Mucosa of descending colon (tissue), 3 donors: ENCODE measurements at places on chromosomes 11 and 22.

DNA sequence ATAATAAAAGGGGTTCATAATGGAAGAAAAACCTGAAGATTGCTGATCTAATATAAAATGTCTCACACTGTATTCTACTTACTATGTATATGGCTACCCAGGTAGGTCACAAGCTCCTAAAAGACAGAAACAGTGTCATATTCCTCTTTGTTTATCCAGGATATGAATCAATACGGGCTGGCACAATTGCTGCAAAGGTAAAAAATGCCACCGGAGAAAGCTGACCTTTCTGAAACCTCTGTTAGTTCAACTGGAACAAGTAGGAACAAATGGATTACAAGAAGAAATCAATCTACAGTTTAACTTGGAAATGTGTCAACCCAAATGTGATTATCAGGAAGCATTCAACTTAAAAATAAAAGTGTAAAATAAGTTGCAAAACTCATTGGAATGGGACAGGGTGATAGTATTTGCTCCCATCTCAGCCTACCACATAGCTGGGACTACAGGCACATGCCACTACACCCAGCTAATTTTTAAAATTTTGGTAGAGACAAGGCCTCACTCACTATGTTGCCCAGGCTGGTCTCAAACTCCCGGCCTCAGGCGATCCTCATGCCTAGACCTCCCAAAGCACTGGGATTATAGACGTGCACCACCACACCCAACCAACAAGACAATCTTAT, 27.6 kb downstream of the SLC35F2 start:
- DNase-seq = no peak

GRCh38 chr11:32586576-32587190, 3.1 kb downstream of the EIF3M start:
- DNase-seq = no peak

DNA sequence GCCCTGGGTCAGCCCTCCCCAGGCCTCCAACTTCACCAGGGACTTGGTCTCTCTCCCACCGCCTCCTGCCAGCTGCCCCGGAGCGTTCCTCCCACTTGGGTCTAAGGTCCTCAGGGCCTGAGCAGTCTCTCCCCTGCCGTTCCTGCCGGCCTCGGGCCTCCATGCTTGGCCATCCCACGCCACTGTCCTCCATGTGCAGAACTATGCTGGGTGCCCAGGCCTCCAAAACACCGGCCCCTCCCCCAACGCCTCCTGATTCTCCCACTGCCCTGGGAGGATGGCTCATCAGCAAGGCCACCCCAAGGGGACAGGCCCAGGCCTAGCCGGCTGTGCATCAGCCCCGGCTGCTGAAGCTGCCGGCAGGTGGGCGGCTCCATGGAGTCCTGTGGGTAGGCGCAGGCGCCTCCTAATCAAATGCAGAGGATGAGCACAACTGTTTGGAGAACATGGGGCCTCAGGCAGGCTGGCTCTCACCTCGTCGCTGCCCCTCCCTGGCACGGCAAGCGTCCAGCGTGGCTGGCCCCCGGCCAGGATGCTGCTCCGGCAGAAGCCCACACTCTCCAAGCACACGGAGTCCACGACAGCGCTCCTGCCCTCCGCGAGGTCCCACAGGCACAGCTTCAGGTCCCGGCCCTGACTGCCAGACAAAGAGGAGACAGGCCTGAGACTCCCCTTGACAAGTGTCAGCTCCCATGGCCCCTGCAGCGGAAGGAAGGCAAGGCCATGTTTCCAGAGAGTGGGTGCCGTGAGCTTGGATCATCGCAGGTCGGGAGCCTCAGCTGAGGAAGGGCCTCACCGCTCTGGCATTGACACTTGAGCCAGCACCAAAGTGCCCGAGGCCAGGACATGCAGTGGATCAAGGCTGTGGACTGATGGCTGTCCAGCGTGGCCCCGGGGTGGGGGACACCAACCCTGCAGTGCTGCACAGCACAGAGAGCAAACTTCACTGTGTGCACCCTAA, 42.6 kb downstream of the GNB1L start:
- no peak for DNase-seq

DNA sequence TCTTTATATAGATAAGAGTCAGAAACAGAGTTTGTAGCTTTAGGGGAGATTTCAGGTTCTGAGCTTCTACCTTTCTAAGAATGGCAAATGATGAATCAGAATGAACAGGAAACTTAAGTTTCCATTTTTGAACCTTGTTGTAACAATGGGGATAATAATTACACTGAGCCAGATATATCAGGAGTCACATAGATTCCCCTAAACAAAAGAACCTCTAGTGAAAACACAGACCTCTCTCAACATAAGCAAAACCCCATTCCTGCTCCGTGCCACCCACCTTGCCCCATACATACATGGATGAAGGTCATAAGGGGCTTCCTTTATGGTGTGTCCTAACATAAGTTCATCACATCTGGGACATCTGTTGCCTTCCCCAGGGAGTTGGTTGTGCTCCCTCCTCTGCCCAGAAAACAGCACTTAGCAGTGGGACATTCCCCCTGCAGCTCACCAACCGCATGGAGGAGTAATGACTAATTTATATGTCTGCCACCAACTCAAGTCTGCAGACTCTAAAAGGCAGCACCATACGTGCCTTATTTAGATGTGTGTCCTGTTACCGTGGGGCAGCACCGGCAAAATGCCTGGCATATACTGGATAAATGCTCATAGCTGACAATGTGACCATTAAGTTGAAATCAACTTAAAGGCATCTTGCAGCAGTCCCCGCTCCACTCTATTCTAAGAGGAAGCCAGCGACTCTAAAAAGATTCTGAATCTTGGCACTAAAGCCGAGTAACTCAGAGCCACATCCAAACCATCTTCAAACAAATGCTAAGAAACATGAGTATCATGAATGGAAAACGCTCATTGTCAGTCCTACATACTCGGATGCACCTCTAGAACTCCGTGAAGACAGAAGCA, 8.0 kb downstream of the JAML start:
- no peak for DNase-seq

DNA sequence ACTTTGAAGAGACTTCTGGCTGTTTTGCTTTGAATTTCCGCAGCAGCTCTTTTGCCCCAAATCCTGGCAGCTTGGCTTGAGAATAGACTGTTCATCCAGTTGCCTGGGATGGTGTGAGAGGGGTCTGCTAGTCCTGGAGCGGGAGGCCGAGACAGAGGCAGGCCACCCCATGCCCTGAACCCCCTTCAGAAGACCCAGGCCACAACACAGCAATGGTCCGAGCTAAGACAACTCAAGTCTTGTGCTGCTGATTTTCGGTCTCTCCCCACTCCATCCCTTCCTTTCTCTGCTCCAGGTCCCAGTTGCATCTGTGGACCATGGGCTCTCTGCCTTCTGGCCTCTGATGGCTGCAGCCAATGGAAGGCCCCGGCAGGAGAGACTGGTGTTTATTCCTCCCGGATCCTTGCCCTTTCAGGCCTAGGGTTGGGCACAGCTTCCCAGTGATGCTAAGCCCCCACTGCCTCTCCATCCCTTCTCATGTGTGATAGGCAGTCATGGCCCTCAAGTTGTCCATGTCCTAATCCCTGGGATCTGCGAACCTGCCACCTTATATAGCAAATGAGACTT, 31.9 kb upstream of the TP53I11 start:
- DNase-seq = no peak

- DNase-seq = no peak
These were observed 364.0 kb upstream of the FAT3 start for GRCh38 chr11:91860661-91861060.

DNA sequence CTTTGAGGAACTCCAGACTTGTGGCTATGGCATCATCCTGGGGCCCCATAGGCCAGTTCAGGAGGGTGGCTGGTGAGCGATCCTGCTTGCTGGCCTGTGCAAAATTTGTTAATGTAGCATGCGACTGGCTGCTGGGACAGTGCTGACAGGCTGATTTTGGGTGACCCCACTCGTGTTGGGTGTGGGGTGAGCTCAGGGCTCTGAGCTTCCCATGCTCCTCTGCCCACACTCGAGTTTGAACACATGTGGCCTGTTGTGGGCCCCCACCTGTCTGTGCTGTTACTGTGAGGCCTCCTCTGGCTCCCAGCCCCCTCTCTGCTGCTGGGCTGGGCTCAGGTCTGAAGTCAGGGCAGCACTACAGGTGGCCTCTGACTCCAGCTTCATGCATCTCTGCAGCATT, 64.4 kb upstream of the MYEOV start:
- DNase-seq = no peak

DNA sequence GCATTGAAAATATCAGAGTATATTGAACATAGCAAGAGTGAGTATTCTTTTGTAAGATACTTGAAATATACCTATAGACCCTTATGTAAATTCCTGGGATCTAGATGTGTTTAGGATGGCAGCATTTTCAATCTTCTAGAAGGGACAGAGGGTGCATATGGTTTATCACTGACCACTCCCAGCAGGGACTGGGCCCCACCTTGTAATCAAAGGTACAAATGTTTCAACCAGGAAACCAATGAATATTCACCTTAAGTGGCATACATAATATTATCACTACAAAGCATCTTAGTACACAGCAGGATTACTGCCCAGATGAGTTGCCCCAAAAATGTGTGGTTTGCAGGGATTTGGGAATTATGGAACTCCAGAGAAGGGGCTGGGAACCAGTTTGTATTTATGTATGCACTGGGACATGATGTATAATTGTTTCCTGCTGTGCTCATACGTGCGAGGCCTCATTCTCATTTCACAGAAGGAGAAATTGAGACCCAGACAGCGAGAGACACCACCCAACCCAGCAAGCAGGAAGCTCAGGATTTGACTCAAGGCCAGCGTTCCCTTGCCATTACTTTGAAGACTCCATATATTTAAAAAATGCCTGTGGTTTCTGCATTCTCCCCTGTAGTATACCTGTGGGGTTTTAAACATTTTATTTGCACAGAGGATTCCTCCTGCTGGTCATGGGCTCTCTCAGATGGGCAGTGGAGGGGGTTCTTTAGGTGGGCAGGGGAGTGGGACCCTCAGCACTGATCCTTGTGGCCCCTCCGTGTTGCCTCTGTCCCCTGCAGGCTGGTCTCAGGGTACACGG, 5.2 kb downstream of the APOL4 start:
- no peak for DNase-seq

- DNase-seq = no peak
These were observed 15.6 kb upstream of the ARHGAP42 start for GRCh38 chr11:100671471-100671870.

- no peak for DNase-seq
These were observed 17.1 kb downstream of the TTC12 start for GRCh38 chr11:113331441-113331840.

- no peak for DNase-seq
These were observed 56.2 kb upstream of the CSNK2A3 start for GRCh38 chr11:11409224-11409623.

- no peak for DNase-seq
These were observed 16.1 kb downstream of the LMO2 start for GRCh38 chr11:33875621-33876294.

DNA sequence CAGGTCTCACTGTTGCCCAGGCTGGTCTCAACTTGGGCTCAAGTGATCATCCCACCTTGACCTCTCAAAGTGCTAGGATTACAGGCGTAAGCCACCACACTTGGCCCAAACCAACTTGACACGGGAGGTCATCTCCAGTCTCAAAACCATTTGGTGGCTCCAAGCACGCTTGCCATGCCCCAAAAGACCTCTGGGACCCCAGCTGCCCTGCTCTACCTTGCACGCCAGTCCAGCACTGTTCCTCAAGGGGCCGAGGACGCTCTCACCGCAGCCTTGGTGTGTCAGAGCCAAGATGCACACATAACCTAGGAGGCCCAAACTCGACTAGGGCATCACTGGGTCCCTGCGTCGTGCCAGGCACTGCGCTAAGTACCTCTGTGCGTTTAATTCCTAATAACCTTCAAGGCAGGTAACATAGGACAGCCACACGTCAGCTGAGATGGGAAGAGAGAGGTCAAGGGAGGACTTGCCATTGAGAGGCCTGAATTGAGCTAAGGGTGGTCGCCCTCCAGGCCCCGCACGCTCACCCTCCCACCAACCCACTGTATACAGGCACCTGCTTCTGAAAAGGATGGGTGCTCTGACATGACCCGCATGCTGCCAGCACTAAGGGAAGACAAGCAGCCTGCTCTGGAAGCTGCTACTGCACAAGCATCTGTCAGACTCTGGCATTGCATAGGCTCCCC, 4.6 kb upstream of the GAS2L1 start:
- no peak for DNase-seq

GRCh38 chr22:36913427-36914389, at the start of gene CSF2RB:
CSF2RB (plus strand) TSS chr22:36913628; CDS start chr22:36922208, 8,580 bp downstream.
- DNase-seq = peak; percentile 74

DNA sequence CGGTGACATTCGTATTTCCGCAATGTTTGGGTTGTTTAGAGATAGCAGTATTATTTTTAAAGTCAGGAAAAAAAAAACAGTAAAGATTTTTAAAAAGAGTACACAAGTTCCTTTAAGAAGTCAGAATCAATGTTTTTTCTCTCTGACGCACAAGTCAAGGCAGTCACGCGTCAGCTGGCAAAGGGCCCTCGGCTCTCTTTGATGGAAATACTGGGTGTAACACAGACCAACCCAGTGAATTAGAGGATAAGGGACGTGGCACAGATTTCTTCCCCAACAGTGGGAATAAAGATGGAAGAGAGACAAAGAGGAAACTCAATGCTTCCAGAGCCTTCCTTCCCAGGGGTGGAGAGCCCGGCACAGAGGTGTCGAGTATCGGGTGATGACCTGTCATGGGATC, 13.4 kb downstream of the ASCC2 start:
- DNase-seq = no peak

GRCh38 chr11:11265320-11265719, 87.7 kb downstream of the CSNK2A3 start:
- DNase-seq = no peak

- DNase-seq = no peak
These were observed 12.3 kb downstream of the MYO7A start for GRCh38 chr11:77140231-77140851.

- peak; percentile 17 for DNase-seq
These were observed 1.4 kb upstream of the GNAZ start for GRCh38 chr22:23068832-23069385.

DNA sequence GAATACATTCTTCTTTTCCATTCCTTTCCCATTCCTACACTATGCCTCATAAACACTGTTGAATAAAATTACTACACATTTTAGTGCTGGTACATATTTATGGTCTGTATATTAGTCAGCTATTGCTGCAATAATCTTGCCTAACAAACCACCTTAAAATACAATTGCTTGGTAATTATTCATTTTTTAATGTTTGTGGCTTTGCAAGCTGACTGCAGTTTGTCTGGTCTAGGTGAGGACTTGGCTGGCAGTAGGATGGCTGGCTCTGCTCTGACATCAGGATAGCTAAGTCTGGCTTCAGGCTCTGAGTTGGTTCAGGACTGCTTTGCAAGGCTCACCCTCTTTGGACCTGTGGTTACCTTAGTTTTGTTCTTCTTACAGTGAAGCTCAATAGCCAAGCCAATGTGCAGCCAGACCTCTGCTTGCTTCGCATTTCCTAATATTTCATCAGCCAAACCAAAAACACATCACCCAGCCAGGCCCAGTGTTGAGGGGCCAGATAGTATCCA, 913.4 kb upstream of the RAG2 start:
- no peak for DNase-seq

GRCh38 chr11:32259641-32260081, 168.8 kb downstream of the RCN1 start:
- DNase-seq = peak; percentile 58

GRCh38 chr11:42257534-42257933, 798.1 kb upstream of the LRRC4C start:
- DNase-seq = no peak

GRCh38 chr11:76759092-76759491, 24.1 kb upstream of the TSKU start:
- DNase-seq = no peak

GRCh38 chr22:19181786-19182471, 3.4 kb upstream of the SLC25A1 start:
- no peak for DNase-seq

- peak; percentile 81 for DNase-seq
These were observed 27.7 kb upstream of the PARVB start for GRCh38 chr22:43996170-43996980.
